ENCODE measurements at places on chromosomes 1 and 21.
A peak's percentile ranks its signal among the peaks of the same experiment; 100 is the strongest.

DNA sequence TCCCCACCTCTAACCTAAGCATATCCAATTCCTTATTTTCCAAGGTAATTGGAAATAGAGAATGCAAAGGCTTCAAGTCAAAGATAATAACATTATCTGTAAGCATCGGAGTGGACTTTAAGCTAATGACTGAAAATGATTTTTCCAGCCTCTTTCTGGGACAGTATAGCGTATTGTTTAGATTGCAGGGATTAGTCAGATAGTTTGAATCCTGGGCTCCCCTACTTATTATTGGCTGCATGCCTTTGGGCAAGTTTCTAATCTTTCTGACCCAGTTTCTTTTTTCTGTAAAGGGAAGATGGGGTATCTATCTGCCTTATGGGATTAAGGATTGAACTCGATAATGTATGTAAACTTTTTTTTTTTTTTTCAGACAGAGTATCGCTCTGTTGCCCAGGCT is 1.5 kb upstream of the CDC20 start:
- ATAC-seq: no peak

- no peak for ATAC-seq
Observed at GRCh38 chr1:9169601-9170137, 40.8 kb upstream of the GPR157 start.

DNA sequence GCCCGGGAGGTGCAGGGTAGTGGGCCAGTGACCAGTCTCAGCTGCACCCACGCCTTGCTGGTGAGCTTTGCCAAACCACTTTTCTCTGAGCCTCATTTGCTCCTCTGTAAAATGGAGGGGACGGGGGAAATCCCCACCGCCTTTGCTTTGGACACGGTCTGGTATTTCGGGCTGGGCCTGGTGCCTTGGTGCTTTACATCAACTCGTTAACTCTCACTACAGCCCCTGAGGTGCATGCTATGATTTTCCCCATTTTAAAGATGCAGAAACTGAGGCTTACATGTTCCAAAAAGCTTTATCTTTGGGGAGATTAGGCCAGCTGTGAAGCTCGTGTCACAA is 116.1 kb upstream of the RUNX3 start:
- ATAC-seq: peak; percentile 84

GRCh38 chr1:211332830-211333229 is 6.2 kb downstream of the TRAF5 start:
- ATAC-seq: peak; percentile 44

DNA sequence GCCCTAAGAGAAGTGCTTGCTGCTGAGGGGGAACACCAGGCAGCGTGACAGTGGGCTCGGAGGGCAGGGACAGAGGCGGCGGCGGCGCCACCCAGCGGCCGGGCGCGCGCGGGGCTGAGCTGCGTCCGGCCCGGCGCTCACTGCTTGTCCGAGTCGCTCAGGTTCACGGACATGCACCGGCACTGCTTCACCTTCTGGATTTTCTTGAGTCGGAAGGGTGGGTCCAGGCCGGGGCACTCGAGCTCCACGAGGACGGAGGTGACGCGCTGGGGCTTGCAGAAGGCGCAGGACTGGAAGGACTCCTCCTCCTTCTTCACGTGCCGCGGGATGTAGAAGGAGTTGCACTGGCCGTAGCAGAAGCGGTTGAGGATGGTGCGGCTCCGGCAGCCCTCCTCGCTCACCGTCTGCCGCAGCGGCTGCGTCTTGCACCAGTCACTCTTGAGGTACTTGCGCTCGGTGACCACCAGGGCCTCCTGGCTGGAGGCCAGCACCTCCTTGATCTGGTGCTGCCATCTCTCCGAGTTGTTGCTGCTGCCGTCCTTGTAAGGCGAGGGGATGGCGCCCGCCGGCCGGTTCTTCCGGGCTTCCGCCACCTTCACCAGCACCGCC is 119.0 kb downstream of the GREM2 start:
- ATAC-seq: no peak

- peak; percentile 98 for ATAC-seq
Observed at GRCh38 chr1:192530254-192530653, 45.3 kb upstream of the RGS1 start.

GRCh38 chr21:24823247-24823646 is 784.0 kb downstream of the MRPL39 start:
- no peak for ATAC-seq

GRCh38 chr1:229281339-229281926 is 10.5 kb downstream of the RAB4A start:
- ATAC-seq: no peak

- no peak for ATAC-seq
Observed at GRCh38 chr21:16624479-16625118, 888.2 kb upstream of the CXADR start.

DNA sequence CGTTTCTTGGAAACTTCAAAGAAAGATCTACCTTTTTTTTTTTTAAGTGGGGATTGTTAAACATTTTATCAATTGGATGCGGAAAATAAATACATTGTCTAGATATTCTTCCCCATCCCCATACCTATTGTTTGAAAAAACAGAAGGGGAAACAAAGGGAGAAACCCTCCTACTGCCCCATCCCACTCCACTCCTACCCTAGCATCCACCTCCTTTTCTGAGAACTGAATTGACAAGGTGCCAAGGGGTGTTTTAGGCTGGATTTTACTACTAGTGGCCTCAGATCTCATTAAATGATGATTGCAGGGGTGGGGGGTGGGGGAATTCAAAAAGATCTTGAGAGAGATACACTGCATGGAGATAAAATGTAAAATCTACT is 2.6 kb downstream of the EDARADD start:
- no peak for ATAC-seq

GRCh38 chr1:246012341-246012740 is 494.7 kb downstream of the SMYD3 start:
- no peak for ATAC-seq

GRCh38 chr1:211247921-211248320 is 11.2 kb upstream of the RCOR3 start:
- ATAC-seq: no peak

DNA sequence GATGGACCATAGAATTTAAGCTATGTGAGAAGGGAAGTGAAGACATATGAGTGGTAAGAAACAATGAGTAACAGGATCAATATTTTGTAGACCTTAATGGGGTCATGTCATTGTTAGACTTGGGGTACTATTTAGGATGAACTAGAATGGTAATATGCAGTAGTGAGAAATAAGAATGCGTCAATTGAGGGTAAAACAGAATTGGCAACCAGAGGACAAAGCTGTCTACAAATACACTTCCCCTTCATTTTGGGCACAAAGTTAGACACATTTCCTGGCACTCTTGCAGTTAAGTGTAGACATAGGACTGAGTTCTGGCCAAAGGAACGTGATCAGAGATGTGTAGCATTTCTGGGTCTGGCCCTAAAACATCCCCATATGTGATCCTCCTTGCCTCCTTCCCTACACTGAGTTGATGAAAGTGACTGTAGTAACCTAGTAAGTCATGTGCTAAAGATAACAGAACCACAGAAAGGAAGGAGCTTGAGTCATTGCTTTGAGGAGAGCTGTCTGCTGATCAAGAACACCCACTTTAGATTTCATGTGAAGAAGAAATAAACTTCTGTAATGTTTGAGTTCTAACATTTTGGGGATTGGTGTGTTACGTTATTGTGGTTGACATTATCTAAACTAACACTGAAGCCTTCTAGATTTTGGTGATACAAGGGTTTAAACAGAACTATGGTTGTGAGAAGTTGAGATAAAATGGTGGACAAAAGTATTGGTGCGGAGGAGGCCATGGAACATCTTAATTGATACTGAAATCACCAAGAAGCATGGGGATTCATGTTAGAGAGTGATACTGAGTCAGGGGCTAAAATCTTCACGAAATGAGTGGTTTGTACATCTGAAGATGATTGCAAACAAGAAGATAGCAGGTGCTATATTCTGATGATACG is 41.7 kb downstream of the CD55 start:
- ATAC-seq: no peak

Data from stimulated activated memory B cell treated with anti-CD40 and anti-IgM and Interleukin-4, amounts not matched to agents 10 μg/mL and 1 μg/mL and 100 μg/mL, for 72 hours (primary cell).